ENCODE measurements at places on chromosomes 7 and 10. TPM values are rescaled to one million over a fixed set of nuclear protein-coding genes. Genes with fewer than 3 reads are reported as not detected.

CCL24 gene
- not detected for polyA plus RNA-seq

- DNase-seq, result no peak
Observed at GRCh38 chr7:157007470-157008066, 2.9 kb downstream of the MNX1 start.

DNA sequence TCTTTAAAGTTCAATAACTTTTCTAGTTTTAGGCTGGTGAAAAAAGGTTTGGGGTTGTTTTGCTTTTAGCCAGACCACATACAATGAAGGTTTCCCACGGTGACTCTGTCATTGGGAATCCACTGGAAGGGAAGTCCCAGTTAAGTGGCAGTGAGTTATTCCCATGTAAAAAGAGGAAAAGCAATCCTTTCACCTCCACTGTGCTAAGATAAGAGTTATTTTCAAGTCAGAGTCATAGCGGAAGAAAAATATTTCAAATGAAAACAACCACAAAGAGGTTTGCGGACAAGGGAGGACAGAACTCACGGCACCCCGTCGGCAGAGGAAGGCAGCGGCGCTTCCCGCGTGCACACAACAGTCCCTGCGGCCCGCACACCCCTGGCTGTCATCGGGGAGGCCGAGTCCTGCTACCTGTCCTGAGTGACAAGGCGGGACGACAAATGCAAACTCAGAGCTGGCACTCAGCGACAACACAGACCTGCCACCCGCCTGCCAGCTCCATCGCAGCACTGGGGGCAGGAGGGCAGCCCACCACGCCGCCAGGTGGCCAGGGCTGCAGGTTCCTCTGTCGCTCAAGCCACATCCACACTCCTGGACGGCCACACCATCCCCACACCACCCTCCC is 9.3 kb upstream of the PAPOLB start:
- DNase-seq, result no peak

GRCh38 chr10:104306897-104307296 is 31.4 kb downstream of the ITPRIP start:
- DNase-seq, result no peak

LEP gene
- 0.24 TPM for polyA plus RNA-seq

NKX2-3 gene
- not detected for polyA plus RNA-seq

DNA sequence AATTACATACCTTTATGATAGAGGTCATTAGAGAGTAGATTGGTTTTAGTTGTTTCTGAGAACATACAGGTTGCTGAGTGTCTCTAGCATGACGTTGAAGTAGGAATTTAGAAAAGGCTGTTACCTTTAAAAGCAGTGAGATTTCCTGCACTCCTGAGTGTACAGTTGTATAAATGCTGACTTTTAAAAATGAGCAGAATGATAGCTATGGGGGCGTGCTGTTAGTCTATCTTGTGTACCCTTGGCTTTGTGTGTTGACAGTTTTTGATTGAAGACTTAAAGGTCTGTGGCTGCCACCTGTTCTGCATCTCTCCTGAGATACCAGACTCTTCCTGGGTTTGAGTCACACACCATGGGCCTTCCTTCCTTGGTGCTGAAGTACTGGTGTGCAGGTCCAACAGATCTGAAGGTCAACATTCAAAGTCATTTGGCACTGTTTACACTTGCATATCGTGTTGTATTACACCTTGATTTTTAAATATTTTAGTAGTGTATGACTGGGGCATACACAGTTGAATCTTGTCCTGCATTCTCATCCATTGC is 23.8 kb downstream of the DNAJB6 start:
- no peak for DNase-seq

UPK3BL2 gene
- polyA plus RNA-seq, result 26.8 TPM

GRCh38 chr7:115299397-115300037 is 377.6 kb downstream of the MDFIC start:
- DNase-seq, result no peak

DNA sequence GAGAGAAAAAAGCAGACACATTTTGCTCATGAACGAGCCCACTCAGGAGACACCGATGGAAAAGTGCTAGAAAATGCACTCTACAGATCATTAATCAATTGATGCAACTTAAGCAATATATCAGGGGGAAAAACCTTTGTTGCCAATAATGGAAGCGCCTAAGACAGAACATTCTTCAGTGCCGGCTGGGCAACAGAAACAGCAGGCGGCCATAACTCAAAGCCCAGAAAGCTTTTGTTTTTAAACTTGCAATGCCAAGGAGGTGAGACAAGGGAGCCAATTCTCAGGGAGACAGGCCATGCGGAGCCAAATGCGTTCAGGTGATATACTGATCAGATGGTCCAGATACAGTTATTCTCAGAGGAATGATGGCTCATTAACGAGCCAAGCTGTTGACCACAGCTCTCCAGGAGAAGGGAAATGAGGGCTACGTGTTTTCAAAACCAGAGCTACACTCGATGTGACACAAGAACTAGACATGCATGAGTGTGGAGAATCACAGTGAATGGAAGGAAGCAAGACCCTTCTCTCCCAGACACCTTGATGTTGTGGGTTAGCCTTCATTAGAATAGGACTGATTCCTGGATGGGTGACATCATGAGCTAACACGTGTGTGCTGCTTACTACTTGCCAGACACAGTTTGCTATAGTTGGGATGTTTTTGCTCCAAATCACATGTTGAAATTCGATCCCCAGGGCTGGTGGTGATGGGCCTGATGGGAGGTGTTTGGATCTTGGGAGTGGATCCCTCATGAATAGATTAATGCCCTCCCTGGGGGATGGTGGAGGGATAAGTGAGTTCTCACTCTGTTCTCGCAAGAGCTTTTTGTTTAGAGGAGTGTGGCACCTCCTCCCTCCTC is 79.1 kb upstream of the KCNMA1 start:
- no peak for DNase-seq

LARP4B gene
- polyA plus RNA-seq, result 57.4 TPM

HOXA4 gene
- 19.0 TPM for polyA plus RNA-seq

DNA sequence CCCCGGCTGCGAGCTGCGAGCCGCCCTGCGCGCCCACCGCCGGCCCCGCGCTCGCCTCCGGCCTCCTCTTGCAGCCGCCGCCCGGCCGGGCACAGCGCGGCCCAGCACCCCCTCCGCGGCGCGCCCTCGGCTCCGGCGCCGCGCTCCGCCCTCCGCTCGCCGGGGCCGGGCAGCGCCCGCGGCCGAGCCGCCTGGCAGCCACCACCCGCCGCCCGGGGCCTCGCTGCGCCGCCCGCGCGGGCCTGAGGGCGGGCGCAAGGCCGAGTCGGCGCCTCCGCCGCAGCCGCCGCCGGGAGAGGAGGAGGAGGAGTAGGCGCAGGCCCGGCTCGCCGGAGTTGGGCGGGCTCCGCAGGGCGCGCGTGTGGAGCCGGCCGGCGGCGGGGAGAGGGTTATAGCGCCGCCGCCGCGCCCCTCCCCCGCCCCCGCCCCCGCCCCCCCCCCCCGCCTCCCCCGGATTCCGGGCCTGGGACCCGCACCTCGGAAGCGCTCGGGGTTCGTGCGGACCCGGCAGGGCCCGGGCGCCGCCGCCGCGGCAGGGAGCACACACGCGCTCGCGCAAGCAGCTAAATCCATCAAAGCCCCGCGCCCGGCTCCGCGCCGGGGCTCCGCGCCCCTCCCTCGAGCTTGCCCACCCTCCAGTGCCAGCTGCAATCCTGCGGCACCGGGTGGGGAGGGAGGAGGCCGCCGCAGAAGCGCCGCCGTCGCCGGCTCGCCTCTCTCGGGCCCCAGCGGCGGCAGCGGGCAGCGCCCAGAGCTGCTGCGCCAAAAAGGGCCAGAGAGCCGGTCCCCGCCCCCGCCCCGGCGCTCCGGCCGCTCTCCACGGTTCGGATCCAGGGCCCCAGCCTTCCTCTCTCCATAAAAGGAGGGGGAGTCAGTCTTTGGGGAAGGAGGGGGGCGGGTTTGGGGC is at the start of gene PDGFA:
PDGFA (minus strand) TSS at position 363 of the 907 bp plus-strand sequence. CDS start 845 bp downstream, outside the sequence.
- no peak for DNase-seq

GRCh38 chr10:17128261-17128660 is 1.4 kb downstream of the CUBN start:
- DNase-seq, result no peak

- DNase-seq, result no peak
Observed at GRCh38 chr10:90179696-90180407, 478.5 kb downstream of the KIF20B start.

PSMG3 gene
- 35.1 TPM for polyA plus RNA-seq

DPY19L1 gene
- 31.2 TPM for polyA plus RNA-seq

- DNase-seq, result no peak
Observed at GRCh38 chr10:80588546-80588945, 50.8 kb downstream of the SH2D4B start.

CTTNBP2 gene
- 25.7 TPM for polyA plus RNA-seq

CRYGN gene
- 1.9 TPM for polyA plus RNA-seq

DNA sequence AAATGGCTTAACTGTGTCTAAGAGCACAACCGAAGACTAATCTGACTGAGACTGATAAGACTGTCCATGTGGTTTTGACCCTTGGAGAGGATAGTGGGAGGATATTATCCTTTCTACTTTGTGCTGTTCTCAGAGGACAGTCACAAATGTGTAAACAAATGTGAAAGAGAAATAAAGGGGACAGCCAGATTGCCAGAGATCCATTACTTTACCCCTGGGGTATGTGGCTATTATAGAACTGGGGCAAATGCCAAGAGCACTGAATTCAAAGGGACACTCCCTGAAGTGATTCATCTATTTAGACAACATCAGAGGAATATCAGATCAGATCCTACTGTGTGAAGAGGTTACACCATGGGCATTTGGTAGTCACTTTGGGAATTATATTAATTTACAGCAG is 154.7 kb downstream of the RNLS start:
- no peak for DNase-seq

- no peak for DNase-seq
Observed at GRCh38 chr7:7793921-7794320, 75.5 kb upstream of the RPA3 start.

Measured in left renal cortex interstitium (tissue), 4 donors.